ENCODE measurements at places on chromosomes 7 and 10.
A peak's percentile ranks its signal among the peaks of the same experiment; 100 is the strongest.

DNA sequence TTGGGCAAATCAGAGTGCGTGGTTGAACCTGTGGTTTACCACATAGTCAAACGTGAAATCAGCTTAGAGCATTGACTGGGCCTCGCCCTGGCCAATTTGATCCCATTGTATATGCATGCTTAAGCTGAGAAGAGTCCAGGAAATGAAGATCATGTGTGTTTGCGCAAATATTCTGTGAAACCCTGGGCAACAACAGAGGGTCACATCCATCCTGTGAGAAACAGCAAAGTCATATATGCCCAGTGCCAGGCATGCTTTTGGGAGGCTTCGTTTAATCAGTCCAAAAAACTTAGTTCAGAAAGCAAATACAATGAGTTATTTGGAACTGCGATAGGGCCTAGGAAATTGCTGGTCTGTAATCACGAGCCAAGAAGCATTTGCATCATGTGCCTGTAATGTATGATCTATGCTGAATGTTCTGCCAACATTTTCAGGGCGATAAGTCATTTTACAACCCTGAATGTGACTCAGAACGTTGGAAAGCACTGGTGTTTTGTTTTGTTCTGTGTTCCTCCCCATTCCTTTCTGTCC is 412.1 kb upstream of the CELF2 start:
- DNase-seq: peak; percentile 71

DNA sequence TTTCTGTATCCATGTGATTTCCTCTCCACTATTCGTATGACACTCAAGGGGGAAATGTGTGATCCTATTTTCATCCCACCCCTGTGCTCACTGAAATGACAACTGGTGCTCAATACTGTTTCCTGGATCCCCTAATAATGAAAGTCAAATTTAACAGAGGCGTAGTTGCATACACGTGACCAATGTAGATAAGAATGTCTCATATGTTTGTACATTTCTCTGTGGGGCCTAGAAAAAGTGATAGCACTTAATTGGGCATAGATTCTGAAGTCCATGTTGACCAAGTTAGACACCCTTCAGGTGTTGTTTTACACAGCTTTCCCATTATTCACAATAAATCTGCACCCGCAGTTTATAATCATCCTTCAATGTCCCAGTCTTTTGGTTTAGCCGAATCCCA is 59.1 kb downstream of the JAZF1 start:
- no peak for DNase-seq

DNA sequence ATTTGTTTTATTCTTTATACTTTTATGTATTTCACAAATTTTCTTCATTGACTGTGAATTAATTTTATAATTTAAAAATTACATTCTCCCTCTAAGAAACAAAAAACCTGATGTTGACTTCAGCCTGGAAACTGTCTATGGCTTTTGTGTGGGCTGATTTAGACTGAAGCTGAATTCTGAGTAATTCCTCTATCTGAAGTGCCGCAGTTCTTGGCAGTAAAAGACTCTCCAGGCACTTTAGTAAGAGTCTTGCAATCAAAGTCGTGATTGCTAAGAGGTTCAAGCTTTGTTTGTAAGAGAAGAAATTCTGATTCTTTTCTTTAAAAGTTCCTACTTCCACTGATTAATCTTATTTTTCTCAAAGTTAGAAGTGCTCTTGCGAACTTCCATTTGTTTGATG is 3.4 kb upstream of the CEP41 start:
- peak; percentile 32 for DNase-seq

DNA sequence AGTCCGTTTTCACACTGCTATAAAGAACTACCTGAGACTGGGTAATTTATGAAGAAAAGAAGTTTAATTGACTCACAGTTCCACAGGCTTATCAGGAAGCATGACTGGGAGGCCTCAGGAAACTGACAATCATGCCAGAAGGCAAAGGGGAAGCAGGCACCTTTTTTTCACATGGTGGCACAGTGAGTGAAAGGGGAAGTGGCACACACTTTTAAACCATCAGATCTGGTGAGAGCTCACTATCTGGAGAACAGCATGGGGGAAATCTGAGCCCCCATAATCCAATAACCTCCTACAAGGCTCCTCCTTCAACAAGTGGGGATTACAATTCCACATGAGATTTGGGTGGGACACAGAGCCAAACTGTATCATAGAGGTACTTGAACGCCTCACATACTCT is 30.0 kb downstream of the AGR3 start:
- DNase-seq: no peak

- DNase-seq: peak; percentile 76
Measured at GRCh38 chr10:97278491-97278989, 13.9 kb downstream of the ARHGAP19 start.

- no peak for DNase-seq
Measured at GRCh38 chr7:105896407-105896911, 20.1 kb upstream of the ATXN7L1 start.

DNA sequence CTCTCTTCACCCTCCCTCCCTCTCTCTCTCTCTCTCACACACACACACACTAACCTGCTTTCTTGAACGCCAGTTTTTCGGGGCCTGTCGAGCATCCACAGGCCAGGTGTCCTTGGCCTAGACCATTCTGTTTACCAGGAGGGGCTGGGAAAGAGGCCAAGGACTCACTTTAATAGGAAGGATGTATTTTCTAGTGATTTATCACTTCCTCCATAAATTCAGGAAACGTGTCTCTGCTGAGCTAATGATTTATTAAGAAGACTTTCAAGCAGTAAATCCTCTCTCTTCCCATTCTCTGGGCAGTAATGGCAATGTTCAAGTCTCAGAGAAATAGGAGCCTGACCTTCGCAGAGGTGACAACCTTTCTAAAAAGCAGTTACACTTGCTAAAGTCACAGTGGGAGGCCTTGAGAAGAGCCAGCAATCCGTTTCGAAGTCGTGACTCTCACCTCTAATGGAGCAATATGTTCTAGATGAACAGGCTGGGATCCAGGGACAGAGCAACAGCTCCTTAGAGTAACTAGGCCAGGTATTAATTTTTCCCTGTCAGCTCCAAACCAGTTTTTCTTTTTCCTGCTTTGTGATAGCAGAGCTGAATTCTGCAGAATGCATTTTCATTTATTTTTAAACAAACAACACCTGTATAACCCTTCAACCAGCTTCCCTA is 1357.5 kb upstream of the SORCS1 start:
- no peak for DNase-seq

GRCh38 chr7:123580406-123581161 is 21.0 kb upstream of the ASB15 start:
- DNase-seq: peak; percentile 46

DNA sequence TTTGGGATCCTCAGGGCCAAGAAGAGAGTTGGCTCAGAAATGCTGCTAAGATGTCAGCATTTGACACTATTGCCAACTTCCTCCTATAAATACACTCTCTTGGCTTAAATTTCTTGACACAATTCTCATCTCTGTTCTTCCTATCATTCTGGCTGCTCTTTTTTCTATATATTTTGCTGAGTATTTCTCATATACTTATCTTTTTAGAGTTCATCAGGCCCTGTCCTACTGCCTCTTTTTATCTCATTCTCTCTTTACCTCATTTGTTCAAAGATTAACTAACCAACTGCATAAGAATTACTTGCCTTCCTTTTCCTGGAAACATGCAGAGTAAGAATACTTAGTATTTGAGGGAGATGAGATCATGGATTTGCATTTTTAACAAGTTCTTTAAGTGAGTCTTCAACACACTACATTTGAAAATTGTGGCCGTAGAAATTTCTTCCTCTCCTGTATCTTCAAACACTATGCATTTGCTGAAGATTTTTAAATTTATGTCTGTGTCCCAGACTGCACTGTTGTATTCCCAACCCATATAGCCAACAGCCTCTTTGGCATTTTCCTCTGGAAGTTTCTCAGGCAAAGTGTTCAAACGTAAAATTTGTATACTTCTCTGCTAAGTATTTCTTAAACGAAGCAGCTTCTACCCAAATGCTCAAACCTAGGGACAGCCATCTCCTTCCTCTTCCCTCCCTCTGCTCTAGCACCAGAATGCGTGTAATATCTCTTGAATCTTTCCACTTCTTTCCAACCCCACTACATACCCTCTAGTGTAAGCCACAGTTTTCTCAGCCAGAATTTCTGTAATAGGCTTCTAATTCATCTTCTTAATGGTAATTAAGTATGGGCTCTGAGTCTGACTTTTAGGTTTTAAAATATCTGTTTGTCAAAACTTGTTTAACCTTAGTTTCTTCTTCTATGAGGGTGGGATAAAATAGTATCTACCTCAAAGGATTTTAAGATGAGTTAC is 35.5 kb downstream of the ARL4A start:
- no peak for DNase-seq

- no peak for DNase-seq
Measured at GRCh38 chr10:127154831-127155620, 41.4 kb downstream of the INSYN2A start.

GRCh38 chr7:76125560-76125959 is 76.1 kb upstream of the SRRM3 start:
- no peak for DNase-seq

GRCh38 chr7:143284591-143285469 is at the start of gene TMEM139:
Gene TMEM139 (plus strand): TSS chr7:143284958. CDS start chr7:143285958, 1,000 bp downstream.
- DNase-seq: no peak

DNA sequence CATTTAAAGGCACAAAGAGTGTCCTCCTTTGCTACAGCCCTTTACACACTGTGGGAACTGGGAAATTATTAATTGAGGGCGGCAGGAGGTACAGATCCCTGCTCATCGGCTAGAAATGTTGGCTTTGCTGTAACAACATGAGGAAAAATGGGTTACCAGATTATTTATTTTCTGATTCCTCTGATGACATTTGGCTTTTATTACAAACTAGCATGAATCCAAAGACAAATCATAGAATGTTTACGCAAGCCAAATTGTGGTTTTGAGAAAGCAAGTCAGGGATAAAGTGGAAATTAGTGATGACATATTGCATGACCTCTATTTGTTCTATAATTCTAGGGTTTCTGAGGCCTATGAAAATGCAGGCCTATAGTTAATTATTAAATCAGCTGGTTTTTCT is 126.1 kb upstream of the TMEM196 start:
- peak; percentile 68 for DNase-seq

DNA sequence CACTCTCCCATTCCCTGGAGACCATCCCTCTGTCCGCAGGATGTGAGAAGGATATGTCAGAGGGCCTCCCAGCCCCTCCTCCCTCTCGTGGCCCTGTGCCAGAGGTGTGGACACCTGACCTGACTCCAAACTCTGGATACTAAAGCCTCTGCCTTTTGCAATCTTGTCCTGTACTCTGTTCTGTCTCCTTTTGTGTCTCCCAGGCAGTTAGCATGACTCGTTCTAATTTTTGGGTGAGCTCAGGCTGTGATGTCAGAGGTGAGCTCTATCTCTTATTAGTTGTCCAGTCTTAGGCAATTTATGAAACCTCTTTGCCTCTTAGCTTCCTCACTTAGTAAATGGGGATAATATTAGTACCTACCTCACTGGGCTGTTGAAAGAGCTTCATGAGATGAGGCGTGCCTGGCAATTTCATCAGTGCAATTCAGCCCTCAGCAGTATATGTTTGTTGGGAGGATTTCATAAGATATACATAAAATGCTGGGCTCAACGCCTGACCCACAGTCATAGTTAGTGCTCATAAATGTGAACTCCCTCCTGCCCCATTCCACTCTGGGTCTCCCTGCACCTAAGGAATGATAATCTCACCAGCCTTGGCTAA is 10.9 kb downstream of the MARVELD1 start:
- peak; percentile 43 for DNase-seq

GRCh38 chr10:106189292-106189691 is 975.2 kb downstream of the SORCS1 start:
- DNase-seq: peak; percentile 22

Data from AG08395 (cell line).